Activated naive CD8-positive, alpha-beta T cell treated with anti-CD3 and anti-CD28 coated beads for 36 hours (primary cell): ENCODE measurements at places on chromosomes 16 and 17.

DNA sequence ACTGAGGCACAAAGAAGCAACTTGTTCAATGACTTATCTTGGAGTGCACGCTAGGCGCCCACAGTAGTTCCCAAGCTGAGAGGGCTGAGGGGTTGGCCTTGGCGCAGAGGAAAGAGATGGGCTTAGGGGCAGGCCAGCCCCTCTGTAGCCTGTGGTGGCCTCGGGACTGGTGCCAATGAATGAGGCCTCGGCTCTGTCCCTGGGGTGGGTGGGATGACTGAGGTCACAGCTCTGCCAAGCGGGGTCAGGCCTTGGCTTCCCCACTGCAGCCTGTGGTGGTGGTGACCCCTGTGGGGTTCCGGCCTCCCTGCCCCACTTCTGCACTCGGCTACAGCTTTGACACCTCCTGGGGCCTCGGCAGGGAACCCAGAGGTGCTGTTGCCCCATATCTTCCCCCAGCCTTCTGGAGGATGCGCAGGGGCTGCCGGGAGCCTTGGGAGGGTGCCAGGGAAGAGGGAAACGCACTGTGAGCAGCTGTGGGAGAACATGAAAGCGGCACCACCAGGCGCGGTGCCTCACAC, 46.0 kb downstream of the BEAN1 start:
- DNase-seq = no peak

GRCh38 chr16:89786474-89787364, 29.7 kb downstream of the FANCA start:
- DNase-seq = no peak

GRCh38 chr16:66161942-66162341, 204.5 kb upstream of the CDH5 start:
- DNase-seq = no peak

DNA sequence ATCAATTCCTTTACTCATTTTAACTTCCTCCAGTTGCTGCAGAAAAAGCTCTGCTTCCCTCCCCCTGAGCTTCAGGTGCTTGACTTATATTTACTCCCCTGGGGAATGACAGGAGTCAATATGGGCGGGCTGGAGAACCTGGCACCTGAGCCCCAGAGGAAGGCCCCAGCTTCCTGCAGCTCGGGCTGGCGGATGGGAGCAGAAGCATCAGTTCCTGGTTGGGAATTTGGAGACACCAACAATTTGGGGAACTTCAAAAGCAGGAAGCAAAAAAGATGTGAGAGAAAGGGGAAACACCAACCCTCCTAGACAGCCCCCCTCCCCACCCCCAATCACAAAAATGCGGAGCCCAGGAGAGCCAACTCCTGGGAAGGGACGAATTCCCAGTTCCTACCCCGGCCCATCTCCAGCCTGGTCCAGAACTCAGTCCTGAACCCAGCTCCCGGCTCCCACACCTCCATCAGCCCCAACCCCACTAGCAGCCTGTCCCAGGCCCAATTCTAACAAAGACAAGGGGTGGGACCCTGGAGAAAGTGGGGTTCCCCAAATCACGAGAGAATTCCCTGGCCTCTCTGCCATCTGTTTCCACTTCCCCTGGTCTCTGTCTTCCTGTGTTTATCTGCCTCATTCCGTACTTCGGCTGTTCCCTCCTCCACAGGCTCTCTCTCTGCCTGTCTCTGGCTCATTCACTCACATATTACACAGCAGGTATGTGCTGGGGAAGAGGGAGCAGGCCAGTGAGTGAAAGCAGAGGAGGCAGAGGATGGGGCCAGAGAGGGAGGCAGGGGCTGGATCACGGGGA, 16.2 kb upstream of the ASGR2 start:
- no peak for DNase-seq
